ENCODE measurements at places on chromosomes 16 and 17.

GRCh38 chr17:57987581-57988300 lies at the start of gene VEZF1:
Gene VEZF1 (minus strand): TSS chr17:57988254. CDS start chr17:57988111, 143 bp downstream.
- peak; percentile 91 for DNase-seq

- DNase-seq: no peak
Observed at GRCh38 chr17:69525920-69526841, 111.7 kb downstream of the MAP2K6 start.

DNA sequence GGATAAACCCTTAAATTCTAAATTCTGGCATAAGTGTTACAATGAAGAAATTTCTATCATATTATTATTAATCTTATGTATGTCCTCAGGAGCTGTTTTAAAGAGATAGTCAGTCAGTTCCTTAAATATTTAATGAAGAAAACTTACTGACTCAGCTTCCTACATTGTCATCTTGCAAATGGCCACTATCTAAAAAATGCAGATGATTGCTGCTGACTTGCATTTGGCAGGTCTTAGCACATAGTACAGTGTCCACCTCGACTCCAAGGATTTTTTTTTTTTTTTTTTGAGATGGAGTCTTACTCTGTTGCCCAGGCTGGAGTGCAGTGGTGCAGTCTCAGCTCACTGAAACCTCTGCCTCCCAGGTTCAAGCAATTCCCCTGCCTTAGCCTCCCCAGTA lies 55.1 kb upstream of the CORO6 start:
- DNase-seq: no peak

GRCh38 chr16:564690-565418 lies 2.0 kb upstream of the NHLRC4 start:
- no peak for DNase-seq

GRCh38 chr17:51820252-51820651 lies 338.3 kb downstream of the CA10 start:
- no peak for DNase-seq

DNA sequence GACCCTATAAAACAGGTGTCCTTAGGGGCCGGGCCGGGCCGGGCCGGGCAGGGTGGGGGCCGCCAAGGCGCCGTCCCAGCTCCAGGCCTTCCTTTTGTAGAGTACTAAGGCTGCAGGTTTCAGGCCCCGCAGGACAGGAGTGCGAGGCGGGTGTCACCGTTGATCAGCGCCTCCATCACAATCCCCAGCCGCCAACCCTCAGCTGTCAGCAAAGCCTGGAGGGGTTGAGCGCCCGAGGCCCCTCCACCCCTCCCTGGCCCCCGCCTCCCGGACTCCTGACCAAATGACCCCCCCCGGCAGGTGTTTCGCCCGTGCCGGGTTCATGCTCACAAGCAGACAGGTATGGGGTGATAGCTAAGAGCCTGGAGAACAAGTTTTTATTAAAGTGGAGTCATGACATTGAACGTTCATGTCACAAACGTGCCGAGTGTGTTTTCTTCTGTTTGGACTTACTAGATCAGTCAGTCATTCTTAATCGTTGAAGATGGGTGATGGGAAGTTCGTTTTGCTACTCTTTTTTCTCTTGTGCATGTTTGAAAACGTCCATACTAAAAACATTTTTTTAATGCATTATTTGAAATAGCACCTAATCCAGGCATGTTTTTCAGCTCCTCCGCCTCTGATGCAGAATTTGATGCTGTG lies 534 bp downstream of the ARL2BP start:
- peak; percentile 23 for DNase-seq

DNA sequence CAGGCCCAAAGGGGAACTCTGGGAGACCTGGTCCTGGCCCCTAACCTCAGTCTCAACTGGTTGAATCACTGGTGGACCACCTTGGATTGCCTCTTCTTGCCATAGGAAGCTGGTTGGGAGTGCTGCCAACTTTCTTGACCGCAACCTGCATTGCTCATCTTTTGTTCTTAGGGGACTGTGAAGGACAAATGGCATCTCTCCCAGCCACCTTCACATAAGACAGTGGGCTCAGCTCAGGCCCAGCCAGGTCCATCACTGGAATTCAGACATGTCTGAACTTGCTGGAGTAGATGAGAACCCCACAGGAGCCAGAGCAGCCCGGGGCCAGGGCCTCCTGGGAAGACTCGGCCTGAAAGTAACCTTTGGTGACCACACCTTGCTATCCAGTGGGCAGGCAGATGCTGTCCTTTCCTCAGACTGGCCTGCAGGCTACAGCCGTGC lies 18.8 kb downstream of the ADORA2B start:
- DNase-seq: no peak

DNA sequence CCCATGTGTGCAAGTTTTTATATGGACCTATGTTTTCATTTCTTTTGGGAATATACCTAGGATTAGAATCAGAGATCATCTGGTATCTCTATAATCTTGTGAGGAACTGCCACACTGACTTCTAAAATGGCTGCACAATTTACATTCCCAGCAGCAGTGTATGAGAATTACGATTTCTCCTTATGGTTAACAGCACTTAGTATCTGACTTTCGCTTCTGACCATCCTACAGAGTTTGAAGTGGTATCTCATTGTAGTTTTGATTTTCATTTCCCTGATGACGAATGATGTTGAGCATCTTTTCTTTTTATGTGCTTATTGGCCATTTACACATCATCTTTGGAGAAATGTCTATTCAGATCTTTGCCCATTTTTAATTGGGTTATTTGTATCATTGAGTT lies 10.0 kb downstream of the C16orf96 start:
- no peak for DNase-seq

- peak; percentile 55 for DNase-seq
Observed at GRCh38 chr16:78503602-78504001, 404.1 kb downstream of the WWOX start.

- no peak for DNase-seq
Observed at GRCh38 chr16:67449336-67449735, 18.4 kb downstream of the HSD11B2 start.
